ENCODE measurements at places on chromosomes 13 and 19. TPM values are rescaled to one million over a fixed set of nuclear protein-coding genes. Genes with fewer than 3 reads are reported as not detected.

DNA sequence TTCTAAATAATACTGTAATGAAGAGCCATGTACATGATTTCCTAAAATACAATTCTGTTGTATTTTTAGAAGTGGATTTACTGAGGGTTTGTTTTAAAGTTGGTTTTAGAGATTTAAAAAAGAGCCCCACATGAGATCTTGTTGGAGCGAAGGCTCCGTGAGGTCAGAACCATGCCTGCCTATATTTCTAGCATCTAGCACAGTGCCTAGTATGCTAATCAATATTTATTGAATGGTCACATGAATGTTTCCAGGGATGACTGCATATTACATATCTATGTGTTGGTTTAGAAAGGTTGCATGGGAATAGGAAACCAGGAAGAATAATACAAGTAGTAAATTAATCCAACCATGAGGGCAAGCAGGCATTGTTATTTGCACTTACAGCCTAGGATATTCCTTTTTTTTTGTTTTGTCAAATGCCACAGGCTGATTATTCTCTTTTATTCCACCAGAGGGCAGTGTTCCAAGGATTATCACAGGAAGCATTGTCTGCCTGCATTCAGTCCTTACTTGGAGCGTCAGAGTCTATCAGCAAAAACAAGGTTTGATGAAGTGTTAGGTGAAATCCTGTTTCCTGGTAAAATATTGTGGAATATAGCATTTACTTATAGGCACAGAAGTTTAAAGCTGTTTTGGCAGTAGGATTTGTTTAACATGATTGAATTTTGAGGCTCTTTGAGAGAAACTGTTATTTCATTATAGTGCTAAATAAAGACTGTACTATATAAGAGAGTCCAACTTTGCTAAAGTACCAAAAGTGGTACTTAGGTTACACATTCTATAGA, 46.8 kb downstream of the COG3 start:
- no peaks in the 10 kb centered on the region for H3K27me3 ChIP-seq
- no peak overlapping the region for H3K27ac ChIP-seq
- H3K4me3 ChIP-seq: no peak overlapping the region
- no peaks in the 10 kb centered on the region for H3K4me1 ChIP-seq

DNA sequence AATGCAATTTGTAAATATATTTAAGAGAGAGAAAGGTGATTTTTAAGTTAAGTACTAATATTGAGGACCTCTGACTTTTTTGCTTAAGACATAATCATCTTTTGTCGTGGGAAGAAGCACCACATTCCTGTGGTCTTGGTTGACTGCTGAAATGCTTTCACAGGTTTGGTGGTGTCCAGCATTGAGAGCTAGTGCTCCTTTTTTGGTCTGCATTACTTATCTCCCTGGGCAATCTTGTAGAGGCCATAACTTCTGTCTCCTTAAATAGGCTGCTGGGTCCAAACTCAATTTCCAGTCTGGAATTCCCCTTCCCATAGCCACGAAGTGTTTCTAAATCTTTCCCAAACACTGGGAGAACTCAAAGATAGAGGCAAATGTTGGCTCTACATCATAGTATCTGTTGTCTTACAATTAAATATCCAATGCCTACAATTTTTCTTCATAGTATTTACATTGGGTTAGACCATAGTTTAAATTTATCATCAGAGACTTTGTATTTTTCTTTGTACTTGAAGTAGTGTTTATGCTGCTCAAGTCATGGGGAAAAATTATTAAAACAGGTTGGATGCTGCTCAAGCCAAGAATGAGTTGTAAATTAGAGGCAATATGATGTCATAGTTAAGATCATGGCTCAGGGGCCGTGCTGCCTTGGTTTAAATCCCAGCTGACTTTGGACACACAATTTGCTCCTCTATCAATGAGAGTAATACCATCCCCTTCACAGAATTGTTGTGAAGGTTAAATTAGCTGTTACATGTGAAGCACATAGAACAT, 105.6 kb downstream of the POSTN start:
- DNase-seq: no peak
- H3K36me3 ChIP-seq: no peaks in the 10 kb centered on the region
- no peaks in the 10 kb centered on the region for H3K4me1 ChIP-seq
- H3K27me3 ChIP-seq: no peaks in the 10 kb centered on the region
- H3K27ac ChIP-seq: no peak overlapping the region

DNA sequence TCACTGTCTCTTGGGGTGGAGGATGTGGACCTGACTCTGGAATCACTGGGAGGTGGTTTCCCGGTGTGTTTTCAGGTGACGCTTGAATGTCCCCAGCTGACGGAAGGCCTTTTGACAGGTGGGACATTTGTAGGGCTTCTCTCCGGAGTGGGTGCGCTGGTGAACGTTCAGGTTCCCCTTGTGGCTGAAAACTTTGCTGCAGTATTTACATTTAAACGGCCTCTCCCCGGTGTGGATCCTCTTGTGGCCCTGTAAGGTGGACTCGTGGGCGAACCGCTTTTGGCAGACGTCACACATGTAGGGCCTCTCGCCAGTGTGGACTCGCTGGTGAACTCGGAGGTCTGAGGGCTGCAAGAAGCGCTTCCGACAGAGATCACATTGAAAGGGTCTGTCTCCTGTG, 7.8 kb downstream of the ZSCAN5B start:
- H3K27me3 ChIP-seq: peaks cover 51% of the 10 kb centered on the region
- H3K4me3 ChIP-seq: no peak overlapping the region
- no peaks in the 10 kb centered on the region for H3K4me1 ChIP-seq

Gene NALCN
- total RNA-seq: 2.0 TPM

- H3K4me3 ChIP-seq: no peak overlapping the region
- H3K27me3 ChIP-seq: peaks cover 83% of the 10 kb centered on the region
- H3K4me1 ChIP-seq: no peaks in the 10 kb centered on the region
- no peaks in the 10 kb centered on the region for H3K36me3 ChIP-seq
- no peak overlapping the region for H3K27ac ChIP-seq
Observed at GRCh38 chr19:29305268-29305667, 92.3 kb upstream of the UQCRFS1 start.

Gene KLF1
- total RNA-seq: not detected

Gene GSX1
- total RNA-seq: not detected

DNA sequence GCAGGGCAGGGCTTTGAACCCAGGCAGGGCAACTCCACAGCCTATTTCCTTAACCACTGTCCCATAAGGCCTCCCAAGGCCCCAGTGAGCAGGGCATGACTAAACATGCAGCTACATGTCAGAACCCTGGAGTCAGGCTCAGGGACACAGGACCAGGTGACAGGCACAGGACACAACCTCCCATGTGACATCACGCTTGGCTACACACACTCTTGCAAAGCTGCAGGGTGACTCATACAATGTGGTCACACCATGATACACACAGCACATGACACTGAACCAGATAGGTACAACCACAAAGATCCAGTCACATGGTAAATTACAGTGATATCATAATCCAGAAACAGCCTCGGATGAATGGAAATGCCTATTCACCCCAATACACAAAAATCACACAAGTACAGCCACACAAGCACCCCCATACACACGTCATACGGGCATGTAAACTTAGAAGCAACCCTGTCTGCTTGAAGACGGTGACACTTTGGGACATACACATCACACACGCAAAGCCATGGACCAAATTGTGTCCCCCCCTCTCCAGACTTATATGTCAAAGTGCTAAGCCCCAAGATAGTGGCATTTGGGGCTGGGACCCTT, 14.5 kb downstream of the KLK4 start:
- no peak overlapping the region for H3K4me3 ChIP-seq
- DNase-seq: peak; percentile 78
- H3K27ac ChIP-seq: peak overlapping the region; percentile 66
- H3K27me3 ChIP-seq: peaks cover 39% of the 10 kb centered on the region

Gene BAX
- 141 TPM for total RNA-seq

- H3K27me3 ChIP-seq: peaks cover 36% of the 10 kb centered on the region
- no peak overlapping the region for H3K27ac ChIP-seq
- H3K36me3 ChIP-seq: peaks cover 15% of the 10 kb centered on the region
- H3K4me3 ChIP-seq: peak overlapping the region; percentile 66
Observed at GRCh38 chr19:41939861-41940730, 11.8 kb upstream of the ERFL start.

GRCh38 chr19:53977429-53977990, 13.9 kb upstream of the CACNG6 start:
- H3K27ac ChIP-seq: peak overlapping the region; percentile 35
- H3K4me1 ChIP-seq: peaks cover 31% of the 10 kb centered on the region
- H3K27me3 ChIP-seq: no peaks in the 10 kb centered on the region
- DNase-seq: peak; percentile 72

- no peak overlapping the region for H3K4me3 ChIP-seq
- no peak overlapping the region for H3K27ac ChIP-seq
- H3K4me1 ChIP-seq: no peaks in the 10 kb centered on the region
- no peaks in the 10 kb centered on the region for H3K27me3 ChIP-seq
- DNase-seq: no peak
Observed at GRCh38 chr13:49341941-49342340, 94.2 kb downstream of the CDADC1 start.
